ENCODE measurements at places on chromosomes 2 and 18. TPM values are rescaled to one million over a fixed set of nuclear protein-coding genes. Genes with fewer than 3 reads are reported as not detected.

Gene APLF
- 7.5 TPM for total RNA-seq

Gene GKN1
- 1.4 TPM for total RNA-seq

Gene BMP10
- 0.14 TPM for total RNA-seq

Gene ELOA2
- total RNA-seq, result not detected

Gene C2orf66
- 0.05 TPM for total RNA-seq

Gene CNTNAP5
- 0.14 TPM for total RNA-seq

Gene CRYBA2
- total RNA-seq, result 0.14 TPM

Gene LTBP1
- 17.7 TPM for total RNA-seq

Gene CNGA3
- total RNA-seq, result 0.09 TPM

Gene FSHR
- not detected for total RNA-seq

Gene TSN
- 48.0 TPM for total RNA-seq

Gene POMC
- 11.7 TPM for total RNA-seq

Gene CPO
- total RNA-seq, result 0.19 TPM

Gene TUBA3E
- total RNA-seq, result 0.05 TPM

Gene SLC11A1
- total RNA-seq, result 0.71 TPM

Gene CNDP1
- total RNA-seq, result 0.09 TPM

Gene RESP18
- not detected for total RNA-seq

Gene SPDYA
- 0.47 TPM for total RNA-seq

Gene KCNG2
- 0.19 TPM for total RNA-seq

Gene ST6GAL2
- total RNA-seq, result 0.94 TPM

Gene NOSTRIN
- total RNA-seq, result 2.8 TPM
